ENCODE measurements at places on chromosomes 3 and 15.

DNA sequence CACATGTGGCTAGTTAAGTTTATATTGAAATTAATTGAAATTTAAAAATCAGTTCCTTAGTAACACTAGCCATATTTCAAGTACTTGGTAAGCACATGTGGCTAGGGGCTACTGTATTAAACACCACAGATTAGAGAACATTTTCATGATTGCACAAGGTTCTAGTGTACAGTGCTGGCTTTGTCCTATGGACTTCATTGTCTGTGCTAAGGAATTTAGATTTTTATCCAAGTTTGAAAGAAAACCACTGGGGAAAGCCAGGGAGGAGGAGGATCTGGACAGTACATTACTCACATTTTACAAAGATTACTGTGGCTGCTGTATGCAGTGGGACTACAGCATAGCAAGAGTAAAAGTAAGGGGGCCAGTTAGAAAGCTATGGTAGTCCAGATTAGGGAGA is 13.9 kb downstream of the STAC start:
- no peak for DNase-seq

- no peak for DNase-seq
Observed at GRCh38 chr15:100635406-100636071, 33.1 kb downstream of the ASB7 start.

GRCh38 chr15:49987198-49987785 is 131.7 kb downstream of the ATP8B4 start:
- DNase-seq: no peak

GRCh38 chr3:117586161-117586560 is 876.6 kb downstream of the TUSC7 start:
- no peak for DNase-seq

GRCh38 chr3:62665627-62666437 is 209.4 kb downstream of the CADPS start:
- DNase-seq: peak; percentile 91

GRCh38 chr3:160001148-160001760 is 12.6 kb downstream of the IL12A start:
- no peak for DNase-seq

DNA sequence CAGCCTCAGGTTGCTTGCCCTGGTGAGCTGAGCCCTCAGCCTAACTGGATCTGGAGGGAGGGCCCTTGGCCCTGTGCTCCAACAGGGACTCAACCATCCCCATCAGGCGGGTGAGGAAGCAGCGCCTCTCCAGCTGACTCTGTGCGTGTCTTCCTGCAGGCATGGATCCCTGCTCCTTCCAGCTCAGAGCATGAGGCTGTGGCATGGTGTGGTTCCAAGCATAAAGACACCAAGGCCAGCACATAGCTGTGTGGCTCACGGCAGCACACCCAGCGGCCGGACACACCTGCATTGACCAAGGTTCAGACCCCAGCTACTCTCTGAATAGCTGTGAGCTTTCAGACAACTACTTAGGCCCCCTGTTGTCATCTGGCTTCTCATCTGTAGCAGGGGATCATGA is 131.0 kb upstream of the PLXNA1 start:
- no peak for DNase-seq

DNA sequence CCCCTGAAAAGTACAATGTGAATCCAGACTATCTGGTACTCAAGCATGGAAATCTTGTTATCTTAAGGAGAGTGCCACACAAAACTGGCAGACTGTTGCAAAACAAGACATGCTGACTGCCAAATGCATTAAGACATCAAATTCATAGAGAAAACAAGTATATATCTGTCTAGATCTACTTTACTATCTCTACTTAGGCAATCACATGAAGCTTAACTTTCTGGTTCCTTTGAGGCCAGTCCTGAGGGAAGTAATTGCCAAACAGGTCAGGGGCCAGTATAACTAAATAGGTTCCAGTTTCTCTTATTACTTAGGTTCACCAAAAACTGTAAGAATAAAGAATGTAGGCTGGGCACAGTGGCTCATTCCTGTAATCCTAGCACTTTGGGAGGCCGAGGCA is 15.9 kb upstream of the SLC4A7 start:
- DNase-seq: no peak

DNA sequence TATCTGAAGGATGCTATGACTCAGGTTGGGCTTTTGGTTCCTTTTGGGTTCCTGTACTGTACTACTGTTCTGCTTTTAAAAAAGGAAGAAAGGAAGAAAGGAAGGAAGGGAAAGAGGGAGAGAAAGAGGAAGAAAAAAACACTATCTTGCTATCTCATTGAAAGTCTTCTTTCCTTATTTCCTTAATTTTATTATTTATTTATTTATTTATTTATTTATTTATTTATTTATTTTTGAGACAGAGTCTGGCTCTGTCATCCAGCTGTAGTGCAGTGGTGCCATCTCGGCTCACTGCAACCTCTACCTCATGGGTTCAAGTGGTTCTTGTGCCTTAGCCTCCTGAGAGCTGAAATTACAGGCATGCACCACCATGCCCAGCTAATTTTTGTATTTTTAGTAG is 198.9 kb upstream of the SOX2 start:
- DNase-seq: no peak

GRCh38 chr3:125331243-125331642 is 43.9 kb downstream of the ZNF148 start:
- DNase-seq: no peak

DNA sequence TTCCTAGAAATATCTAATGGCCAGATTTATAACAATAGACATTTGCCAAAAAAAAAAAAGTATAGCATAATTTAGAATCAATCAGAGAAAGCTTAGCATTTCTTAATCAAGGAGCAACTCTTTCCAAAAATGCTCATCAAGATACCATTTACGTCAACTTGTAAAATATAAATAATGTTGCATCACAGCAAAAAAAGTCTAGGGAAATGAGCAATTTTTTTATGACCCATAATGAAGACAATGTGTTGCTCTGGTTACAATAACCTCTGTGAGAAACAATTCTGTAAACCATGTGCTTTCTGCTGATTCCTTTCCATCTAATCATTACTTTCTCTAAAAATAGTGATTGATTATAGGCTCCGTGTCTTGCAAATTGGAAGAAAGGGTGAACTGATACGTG is 36.3 kb downstream of the KBTBD8 start:
- no peak for DNase-seq

DNA sequence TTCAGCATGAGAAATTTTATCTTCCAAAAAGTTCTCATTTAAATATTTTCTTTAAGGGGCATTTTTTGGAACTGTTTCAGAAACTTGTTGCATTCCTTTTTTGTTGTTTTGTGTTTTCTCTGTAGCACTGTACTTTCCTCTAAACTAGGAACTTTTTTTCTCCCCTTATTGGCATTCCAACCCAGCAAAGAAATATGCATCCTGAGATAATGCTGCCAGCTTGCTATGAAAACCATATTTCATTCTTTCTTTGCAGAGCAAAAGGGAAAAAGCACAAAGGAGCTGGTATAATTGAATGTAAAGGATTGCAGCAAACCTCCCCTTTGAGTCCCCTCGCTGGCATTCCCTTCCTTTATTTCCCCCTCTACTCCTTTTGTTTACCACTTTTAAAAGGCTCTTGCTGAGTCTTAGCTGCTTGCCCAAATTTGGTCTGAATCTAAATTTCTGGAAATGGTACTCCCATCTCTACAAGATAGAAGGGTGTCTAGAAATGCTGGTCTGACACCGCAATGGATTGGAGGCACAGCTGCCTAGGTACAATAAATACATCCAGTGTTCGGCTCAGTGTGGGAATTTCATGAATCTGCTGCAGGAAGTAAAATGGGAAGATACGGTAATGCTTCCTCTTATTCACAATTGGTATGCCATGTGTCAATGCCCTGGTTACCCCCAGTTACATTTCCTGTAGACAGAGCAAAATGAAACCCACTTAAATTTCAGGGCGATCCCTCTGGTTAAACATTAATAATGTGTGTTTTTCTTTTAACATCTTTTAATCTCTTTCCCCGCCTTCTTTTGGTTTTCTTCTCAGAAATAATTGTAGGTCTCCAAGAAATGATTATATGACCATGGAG is 156.6 kb downstream of the MEIS2 start:
- DNase-seq: no peak

GRCh38 chr3:162052636-162053035 is 556.0 kb downstream of the OTOL1 start:
- no peak for DNase-seq

DNA sequence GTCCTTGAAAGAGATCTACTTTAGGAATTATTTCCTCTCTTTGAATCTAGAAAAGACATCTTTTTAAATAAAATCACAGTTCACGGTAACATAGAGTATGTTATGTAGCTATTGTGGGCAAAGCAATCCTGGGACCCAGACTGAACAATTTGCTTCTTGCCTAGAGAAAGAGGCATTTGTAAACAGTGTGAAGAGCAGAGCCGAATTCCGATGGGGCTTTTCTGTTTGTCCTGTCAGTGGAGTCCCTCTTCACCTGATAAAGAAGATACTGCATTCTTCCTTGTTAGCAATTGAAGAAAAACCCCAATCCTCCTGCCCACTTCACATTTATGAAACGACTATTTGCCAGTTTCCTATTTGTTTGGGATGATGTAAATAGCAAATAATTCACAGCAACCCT is 462.9 kb downstream of the WDR72 start:
- DNase-seq: no peak

DNA sequence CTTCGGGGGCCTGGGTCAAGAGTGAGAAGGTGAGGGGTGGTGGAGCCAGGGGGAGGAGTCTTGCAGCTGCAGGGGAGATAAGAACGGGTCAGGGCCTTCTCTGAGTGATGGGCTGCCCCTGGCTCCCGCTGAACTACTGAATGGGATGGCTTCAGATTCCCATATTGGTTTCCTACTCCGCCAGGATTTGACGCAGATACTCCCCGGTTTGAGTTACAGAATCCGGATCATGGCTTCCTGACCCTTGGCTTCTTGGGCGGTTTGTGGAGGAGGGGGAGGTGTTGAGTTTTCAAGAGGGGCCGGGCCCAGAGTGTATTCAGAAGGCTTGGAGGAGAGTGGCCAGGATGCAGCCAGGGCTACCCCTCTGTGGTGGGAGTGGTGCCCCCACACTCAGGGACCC is 119.9 kb upstream of the ATP2B2 start:
- DNase-seq: no peak

GRCh38 chr15:50944672-50945071 is 36.2 kb downstream of the AP4E1 start:
- no peak for DNase-seq

GRCh38 chr3:186665625-186666188 is at the start of gene HRG:
TSS of gene HRG (plus strand) at chr3:186666014. CDS start at chr3:186666032, 18 bp downstream.
- DNase-seq: no peak

GRCh38 chr3:64311424-64312061 is 86.3 kb upstream of the PRICKLE2 start:
- no peak for DNase-seq

DNA sequence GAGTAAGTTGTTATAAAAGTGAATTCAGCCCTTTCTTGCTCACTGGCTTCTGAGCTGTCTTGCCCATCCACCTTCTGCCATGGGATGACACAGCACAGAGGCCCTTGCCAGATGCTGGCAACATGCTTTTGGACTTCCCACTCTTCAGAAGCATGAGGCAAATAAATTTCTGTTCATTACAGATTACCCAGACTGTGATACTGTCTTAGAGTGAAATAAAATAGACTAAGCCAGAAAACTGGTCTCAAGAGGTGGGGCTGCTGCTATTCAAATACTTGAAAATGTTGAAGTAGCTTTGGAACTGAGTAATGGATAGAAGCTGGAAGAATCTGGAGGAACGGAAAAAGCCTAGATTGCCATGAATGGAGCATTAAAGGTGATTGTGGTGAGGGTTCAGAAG is 170.4 kb downstream of the ZMAT3 start:
- DNase-seq: no peak

- no peak for DNase-seq
Observed at GRCh38 chr15:51460796-51461195, 119.3 kb downstream of the GLDN start.

All from retina (tissue), 1 donor.